ENCODE measurements at places on chromosomes 6 and 20. TPM values are rescaled to one million over a fixed set of nuclear protein-coding genes. Genes with fewer than 3 reads are reported as not detected.

DNA sequence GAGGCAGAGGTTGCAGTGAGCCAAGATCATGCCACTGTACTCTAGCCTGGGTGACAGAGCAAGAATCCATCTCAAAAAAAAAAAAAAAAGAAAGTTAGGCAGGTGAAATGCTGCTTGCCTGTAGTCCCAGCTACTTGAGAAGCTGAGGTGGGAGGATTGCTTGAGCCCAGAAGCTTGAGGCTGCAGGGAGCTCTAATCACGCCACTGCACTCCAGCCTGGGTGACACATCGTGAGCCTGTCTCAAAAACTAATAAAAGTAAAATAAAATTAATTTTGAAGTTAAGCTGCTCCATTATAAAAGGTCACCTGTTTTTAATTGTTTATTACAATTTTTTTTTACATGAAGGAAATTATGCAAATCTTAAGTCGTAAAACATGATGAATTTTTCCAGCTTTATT is 23.2 kb upstream of the SAMHD1 start:
- DNase-seq = peak; percentile 71

DNA sequence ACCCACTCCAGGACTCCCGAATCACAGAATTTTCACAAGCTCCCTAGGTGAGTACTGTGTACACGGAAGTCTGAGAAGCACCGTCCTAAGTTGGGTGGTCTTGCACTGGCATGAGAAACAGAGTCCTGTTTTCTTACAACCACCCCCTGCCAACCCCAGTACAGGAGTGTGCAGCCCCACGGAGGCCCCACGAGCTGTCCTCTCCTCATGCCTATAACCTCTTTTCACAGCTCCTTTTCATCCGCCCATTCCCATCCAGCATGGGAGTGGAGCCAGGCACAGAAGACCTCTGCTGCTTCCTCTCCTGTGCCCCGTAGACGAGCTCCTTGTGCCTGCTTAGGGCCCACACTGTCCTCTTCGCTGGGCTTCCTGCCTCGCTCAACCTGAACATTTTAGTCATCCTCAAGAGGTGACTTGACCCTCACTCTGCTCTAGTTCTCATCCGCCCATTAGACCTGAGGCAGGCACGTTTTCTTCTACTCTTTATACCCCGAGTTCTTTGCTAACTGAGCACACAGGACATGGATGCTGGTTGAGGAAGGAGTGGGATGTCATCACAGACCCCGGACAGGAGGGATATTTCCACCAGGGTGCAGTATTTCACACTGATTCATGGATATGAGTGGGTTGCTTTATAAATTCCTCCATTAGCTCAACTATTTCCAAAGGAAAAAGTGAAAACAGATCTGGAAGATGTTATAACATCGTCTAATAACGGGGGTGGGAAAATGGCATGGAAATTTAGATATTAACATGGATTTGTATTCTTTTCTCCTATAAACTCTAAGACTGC is 160.5 kb downstream of the TTLL2 start:
- DNase-seq = no peak

DNA sequence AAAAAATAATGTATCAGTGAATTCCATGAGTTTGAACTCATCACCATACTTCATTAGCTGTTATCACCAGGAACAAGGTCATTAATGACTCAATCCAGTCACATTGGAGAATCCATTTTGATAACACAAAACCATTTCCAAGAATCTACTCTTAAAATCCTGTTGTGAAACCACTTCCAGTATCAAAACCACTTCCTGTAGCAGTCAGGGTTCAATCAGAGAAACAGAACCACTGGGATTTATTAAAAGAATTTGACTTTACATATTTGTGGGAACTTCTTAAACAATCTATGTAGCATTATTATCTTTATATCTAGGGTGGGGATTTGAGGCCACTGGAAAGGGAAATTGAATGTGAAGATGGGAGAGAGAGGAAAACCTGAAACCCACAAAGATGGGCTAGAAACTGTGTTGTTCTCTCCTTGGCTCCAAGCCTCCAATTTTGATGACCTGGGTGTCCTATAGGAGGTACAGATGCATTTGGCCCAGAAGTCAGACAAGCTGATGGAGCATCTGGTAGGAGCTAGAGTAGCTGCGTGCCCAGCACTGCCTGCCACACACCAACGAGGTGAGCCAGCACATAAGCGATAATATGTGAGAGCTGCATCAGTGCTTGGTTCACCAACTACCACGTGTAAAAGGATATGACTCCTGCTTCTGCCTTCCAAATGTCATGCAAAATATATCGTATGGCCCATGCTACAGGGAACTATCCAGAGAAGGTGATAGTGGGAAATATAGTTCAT is 117.0 kb downstream of the TMEM200A start:
- DNase-seq = no peak

DNA sequence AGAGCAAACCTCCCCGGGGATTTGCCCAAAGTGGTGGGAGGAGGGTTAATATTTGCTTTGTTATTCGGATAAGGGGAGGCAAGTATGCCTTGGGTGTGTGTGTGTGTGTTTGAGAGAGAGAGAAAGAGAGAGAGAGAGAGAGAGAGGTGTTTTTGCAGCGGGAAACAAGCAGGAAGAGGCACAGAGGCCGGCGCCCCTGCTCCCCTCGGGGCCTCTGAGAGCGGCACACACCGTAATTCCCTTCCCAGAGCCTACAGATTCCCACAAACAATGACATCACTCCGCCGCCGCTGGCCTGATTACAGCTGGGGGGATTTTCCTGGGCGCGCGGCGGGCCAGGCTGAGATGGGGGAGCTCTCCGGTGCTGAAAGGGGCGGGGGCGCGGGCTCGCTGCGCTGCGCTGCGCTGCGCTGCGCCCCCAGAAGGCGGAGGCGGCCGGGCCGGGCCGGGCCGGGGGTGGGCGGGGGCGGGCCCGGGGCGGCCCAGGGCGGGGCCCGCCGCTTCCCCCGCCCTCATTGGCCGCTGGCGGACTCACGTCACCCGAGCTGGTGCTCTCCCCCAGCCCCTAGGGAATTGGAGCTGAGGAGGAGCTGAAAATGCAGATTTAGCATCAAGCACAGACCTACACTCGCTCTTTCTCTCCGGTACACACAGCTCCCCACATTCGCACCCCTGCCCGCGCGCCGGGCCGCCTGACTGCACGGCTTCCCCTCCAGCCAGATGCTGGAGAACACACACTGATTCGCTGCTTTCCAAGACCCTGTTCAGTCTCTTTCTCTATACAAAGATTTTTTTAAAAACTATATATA is at the start of gene PCSK2:
TSS of gene PCSK2 (plus strand) at position 631 of the 809 bp plus-strand sequence. CDS start 266 bp downstream, outside the sequence.
- no peak for DNase-seq

- DNase-seq = no peak
Observed at GRCh38 chr6:113776998-113777397, 80.1 kb upstream of the MARCKS start.

- DNase-seq = no peak
Observed at GRCh38 chr6:1657116-1657770, 47.5 kb downstream of the FOXC1 start.

- DNase-seq = peak; percentile 79
Observed at GRCh38 chr20:39268981-39269461, 306.9 kb downstream of the DHX35 start.

CALHM5 gene
- not detected for total RNA-seq

NKX2-2 gene
- not detected for total RNA-seq

MYLK4 gene
- 0.14 TPM for total RNA-seq

KCNK5 gene
- 33.8 TPM for total RNA-seq
